ENCODE measurements at places on chromosomes 1 and 21.
A peak's percentile ranks its signal among the peaks of the same experiment; 100 is the strongest.

GRCh38 chr1:175690298-175690697 is 53.1 kb downstream of the TNR start:
- no peak for ATAC-seq

- peak; percentile 91 for ATAC-seq
These were observed 29.7 kb downstream of the ENO1 start for GRCh38 chr1:8848663-8849386.

DNA sequence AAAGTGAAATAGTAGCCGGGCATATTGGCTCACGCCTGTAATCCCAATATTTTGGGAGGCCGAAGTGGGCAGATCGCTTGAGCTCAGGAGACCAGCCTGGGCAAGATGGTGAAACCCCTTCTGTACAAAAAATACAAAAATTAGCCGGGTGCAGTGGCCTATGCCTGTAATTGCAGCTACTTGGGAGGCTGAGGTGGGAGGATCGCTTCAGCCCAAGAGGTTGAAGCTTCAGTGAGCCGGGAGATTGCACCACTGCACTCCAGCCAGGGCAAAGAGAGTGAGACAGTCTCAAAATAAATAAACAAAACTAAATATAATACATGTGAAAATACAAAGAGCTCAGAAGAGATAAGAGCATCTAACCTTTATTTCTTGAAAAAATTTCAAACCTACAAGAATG is 2.3 kb upstream of the MSTO1 start:
- no peak for ATAC-seq

DNA sequence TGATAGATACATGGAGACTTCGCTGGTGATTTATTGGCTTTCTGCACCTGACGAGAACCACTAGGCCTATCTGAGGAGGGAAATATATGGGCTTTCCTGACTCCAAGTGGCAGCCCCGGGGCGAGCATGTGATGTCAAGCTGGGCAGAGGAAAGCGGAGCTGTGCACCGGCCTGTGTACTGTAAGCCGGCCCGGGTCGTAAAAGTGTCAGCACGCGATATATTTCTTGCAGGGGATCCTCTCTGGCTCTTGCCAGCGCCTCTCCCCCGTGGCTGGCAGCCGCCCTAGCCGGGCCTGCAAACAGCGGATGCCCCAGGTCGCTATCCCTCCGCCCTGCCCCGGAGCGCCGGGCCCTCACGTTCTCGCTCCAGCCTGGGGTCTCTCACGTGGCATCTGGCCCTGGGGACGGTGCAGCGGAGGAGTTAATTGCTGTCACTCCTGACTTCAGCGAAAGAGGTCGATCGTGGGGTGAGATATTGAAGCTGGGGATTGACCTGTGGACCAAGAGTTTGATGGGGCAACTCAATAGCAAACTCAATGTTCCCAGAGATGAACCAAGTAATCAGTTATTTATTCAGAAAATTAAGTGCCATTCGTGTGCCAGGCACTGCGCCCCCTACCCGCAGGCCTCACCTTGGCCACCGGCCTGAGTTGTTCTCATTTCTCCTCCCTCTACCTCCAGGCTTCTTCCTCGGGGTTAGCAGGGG is 41.0 kb upstream of the HAO2 start:
- peak; percentile 36 for ATAC-seq

- ATAC-seq = no peak
These were observed 149.5 kb upstream of the RUNX1 start for GRCh38 chr21:35198565-35198964.

DNA sequence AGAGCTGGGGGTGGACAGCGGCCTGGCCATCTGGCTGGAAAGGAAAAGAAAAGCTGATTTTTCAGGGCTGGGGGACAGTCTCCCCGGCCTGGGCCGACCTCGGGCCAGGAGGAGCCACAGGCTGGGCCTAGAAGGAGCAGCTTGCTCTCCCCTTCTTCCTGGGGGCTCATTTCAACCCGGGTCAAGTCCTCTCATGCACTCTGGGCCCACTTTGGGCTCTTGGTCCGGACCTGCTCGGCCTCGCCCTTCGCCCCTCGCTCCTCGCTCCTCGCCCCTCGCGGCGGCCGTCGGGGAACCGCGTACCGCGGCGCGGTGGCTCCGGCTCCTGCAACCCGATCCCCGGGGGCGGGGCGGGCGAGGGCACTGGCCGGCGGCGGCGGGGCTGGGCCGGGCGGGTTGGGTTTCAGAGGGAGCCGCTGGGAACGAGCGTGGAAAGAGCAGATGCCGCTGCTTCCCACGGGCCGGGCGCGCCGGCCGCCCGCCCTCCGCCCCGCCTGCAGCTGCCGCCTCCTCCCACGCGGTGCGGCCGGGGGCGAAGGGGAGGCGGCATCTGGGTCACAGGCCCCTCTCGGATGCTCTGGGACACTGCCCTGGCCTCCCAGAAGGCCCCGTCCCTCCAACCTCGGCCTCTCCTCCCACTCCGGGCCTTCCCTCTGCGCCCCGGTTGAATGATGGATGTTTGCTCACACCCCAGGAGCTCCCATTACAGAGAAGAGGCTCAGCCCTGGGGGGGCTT is 6.6 kb downstream of the HEYL start:
- ATAC-seq = peak; percentile 34

- no peak for ATAC-seq
These were observed 35.7 kb upstream of the BTG2 start for GRCh38 chr1:203269654-203270020.

DNA sequence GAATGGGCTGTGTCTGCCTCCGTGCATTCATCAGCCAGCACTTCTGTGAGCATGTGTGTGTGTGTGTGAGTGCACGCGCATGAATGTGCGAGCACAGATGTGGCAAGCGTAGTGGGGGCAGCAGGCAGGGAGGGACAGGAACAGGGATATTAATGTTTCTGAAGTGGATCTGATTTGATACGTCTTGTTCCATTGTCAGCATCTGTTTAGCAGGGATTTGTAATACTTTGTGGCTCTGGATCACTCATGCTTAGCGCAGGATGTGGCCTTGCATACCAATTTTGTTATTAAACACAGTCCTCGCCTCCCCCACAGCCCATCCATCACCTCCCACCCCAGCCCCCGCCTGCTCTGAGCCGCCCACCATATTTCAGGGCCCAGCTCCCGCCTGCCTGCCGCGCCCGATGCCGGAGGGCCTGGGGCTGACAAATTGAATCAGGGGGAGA is 52.4 kb downstream of the TMEM53 start:
- ATAC-seq = no peak

GRCh38 chr1:201019321-201019977 is 4.1 kb downstream of the KIF21B start:
- ATAC-seq = peak; percentile 85

GRCh38 chr1:90434460-90434859 is 282.6 kb downstream of the BARHL2 start:
- ATAC-seq = no peak

DNA sequence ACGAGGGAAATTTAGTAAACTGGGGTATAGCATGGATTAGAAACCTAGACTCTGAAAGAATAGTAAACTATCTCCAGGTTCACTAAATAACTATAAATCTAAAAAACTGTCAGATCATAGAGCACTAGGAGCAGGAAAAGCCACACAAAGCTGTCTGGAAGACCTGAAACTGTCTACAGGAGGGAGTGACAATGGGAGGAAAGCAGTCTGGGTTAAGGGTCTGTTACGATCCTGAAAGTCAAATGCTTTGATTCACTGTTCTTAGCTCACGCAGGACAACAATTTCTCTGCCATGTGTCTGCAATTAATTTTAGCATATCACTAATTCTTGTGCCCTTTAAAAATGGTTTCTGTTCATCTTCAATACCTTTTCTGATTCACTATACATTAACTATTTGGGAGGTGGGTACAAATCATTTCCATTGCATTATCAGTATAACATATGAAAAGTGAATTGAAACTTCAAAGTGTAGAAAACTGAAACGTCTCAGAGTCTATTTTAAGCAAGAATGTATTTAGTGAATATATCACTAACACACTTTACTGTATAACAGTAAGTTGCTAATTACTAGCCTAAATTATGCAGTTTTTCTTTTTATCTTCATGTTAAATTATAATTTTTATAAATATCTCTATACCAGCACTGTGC is 18.4 kb downstream of the CEP170 start:
- ATAC-seq = no peak

- ATAC-seq = peak; percentile 58
These were observed 617.3 kb downstream of the MATN1 start for GRCh38 chr1:30106125-30106524.

DNA sequence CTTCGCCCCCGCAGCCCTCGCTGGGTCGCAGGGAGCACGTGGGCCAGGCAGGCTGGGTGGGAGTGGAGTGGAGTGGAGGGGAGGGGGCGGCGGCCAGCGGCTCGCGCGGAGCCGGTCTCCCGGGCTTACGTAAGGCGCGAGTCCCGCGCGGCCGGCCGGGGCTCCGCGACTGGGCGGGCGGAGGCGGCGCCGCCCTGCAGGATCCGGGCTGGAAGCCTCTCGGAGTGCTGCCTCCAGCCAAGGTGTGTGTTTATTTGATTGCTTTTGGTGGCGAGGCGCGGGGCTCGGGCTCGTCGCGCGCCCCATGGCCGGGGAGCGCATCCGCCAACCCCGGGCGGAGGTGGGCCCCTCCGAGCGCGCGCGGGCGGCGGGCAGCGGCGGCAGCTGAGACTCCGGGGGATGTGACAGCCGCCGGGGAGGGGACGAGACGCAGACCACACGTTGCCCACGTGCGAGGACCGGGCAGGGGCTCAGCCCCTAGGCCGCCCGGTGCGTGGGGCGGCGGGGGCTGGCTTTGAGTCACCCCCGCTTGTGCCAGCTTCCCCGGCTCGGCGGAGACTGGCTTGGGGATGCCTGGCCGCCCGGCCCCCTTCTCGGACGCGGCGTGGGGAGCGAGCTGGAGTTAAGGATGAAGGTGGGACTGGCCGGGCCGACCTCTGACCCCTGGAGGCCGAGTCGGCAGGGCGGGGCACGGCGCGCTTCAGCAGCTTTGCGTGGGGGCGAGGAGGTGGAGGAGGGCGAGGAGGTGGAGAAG is 402 bp upstream of the AK4 start:
- peak; percentile 75 for ATAC-seq

DNA sequence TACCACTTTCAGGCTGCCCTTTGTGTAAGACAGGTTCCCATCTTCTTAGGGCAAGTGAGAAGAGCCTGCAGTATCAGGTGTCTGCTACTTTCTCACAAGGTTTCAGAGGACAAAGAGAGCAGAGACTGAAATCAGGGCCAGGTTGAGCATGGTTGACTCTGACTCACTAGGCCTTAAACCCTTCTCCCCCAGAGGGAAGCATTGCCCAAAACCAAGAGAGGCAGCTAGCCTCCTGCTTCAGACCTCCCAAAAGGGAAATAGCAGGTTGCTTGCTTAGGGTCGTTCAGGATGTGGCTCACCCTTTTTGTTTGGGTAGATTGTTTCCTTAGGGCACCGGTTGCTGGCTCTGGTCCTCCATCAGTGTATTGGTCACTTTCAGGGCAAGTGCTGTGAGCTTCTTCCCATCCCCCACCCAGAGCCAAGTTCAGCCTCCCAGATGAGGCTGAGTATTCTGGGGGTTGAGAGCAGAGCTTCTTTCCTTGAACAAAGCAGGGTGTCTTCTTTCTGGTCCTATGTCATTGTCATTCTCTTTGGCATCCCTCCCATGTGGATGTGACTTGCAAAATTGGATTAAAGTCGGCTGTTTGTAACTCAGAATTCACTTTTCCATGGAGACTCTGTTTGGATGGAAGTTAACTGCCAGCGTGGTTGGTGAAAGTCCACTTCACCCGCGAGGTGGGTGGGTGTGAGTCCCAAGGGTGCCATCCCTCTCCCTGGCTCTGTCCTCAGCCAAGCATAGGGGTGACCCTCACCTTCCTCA is 55.5 kb upstream of the GALNT2 start:
- ATAC-seq = no peak

DNA sequence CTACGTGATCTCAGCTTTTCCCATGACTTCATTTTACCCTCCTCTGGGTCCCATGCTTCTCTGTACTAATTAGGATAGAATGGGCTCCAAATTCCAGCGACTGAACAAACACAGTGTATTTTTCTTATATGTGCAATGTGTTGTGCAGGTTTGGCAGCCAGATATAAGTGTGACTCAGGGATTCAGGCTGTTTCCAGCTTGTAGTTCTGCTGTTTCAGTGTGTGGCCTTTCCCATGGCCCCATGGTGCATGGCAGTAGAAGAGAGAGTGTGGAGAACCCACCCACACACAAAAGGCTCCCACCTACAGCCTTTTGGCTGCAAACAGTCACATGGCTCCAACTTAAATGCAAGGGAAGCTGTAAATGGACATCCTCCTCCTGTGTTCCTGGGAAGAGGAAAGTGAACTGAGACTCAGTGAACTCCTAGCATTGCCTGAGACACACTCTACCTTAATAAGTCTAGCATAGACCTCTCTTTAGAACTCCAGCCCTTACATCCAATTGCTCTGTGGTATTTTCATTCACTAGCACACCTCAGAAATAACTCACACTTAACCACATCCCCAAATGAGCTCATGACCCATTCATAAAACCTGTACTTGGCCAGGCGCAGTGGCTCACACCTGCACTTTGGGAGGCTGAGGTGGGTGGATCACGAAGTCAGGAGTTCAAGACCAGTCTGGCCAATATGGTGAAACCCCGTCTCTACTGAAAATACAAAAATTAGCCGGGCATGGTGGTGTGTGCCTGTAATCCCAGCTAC is 58.7 kb downstream of the KIAA0040 start:
- ATAC-seq = no peak

GRCh38 chr21:39430457-39430856 is 15.1 kb downstream of the LCA5L start:
- ATAC-seq = no peak

- ATAC-seq = no peak
These were observed 39.4 kb downstream of the DMRTB1 start for GRCh38 chr1:53498555-53499131.

DNA sequence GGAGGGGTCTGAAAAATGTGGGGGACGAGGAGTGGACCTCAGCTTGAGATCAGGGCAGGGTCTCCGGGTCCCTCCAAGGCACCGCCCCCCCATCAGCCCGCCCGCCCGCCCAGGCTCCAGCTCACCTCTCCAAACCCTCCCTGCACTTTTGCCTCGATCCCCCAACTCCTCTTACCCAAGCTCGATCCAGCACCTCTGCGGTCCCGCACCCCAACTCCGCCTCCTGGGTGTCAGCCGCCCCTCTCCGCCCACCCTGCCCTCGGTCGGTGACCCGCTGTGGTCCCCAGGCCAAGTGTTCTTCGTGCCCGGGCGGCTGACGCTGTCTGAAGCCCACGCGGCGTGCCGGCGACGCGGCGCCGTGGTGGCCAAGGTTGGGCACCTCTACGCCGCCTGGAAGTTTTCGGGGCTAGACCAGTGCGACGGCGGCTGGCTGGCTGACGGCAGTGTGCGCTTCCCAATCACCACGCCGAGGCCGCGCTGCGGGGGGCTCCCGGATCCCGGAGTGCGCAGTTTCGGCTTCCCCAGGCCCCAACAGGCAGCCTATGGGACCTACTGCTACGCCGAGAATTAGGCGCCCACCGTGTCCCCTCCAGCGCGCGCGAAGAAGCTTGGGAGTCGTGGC is 5.7 kb downstream of the HAPLN2 start:
- peak; percentile 11 for ATAC-seq

DNA sequence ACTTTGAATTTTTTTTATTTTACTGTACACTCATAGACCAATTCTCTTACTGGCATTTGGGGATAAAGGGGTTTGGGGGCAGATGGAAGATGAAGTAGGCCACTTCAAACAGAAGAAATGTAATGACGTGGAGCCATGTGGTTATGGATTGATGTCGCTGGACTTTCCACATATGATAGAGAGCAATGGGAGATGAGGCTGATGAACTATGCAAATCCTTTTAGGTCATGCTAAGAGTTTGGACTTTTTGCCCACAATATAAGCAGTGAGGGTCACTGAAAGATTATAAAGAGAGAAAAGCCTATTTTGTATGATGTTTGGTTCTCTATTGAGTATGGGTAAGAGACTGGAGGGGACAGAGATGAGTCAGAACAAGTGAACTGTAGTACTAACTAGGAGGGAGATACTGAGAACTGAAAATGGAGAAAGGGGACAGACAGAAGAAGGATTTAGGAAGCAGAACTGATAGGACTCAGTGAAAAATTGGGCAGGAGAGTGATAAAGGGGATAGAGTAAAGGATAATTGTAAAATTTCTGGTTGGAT is 9.2 kb downstream of the C1orf21 start:
- no peak for ATAC-seq

Measured in esophagus mucosa (tissue), 1 donor.